ENCODE measurements at places on chromosomes 11 and 22.

DNA sequence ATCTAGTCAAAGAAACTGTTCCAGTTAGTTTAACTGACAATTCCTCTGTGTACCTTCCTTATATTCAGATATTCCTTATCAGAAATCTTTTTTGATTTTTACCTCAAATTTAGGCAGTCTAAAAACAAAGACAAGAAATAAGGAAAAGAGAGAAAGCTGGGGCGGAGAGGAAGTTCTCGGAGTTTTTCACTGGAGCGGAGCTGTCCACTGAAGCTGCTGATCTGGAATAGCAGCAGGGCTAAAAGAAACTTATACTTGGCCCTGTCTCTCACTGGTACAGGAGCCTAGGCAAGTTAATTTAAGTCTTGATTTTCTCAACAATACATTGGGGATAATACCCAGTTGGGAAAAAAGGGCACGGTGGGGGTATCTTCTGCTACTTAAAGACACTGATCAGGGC is 59.2 kb upstream of the CYP2D6 start:
- no peak overlapping the region for H3K27ac ChIP-seq
- DNase-seq: no peak
- H3K36me3 ChIP-seq: no peaks in the 10 kb centered on the region
- H3K4me1 ChIP-seq: peaks cover 7% of the 10 kb centered on the region

- H3K36me3 ChIP-seq: no peaks in the 10 kb centered on the region
- H3K4me1 ChIP-seq: no peaks in the 10 kb centered on the region
- DNase-seq: no peak
- H3K4me3 ChIP-seq: no peak overlapping the region
- H3K27ac ChIP-seq: no peak overlapping the region
- H3K27me3 ChIP-seq: no peaks in the 10 kb centered on the region
Observed at GRCh38 chr22:47634347-47634746, 871.9 kb downstream of the TBC1D22A start.

- DNase-seq: no peak
- no peaks in the 10 kb centered on the region for H3K36me3 ChIP-seq
- no peak overlapping the region for H3K27ac ChIP-seq
- no peaks in the 10 kb centered on the region for H3K4me1 ChIP-seq
- H3K4me3 ChIP-seq: no peak overlapping the region
Observed at GRCh38 chr11:70720281-70720680, 322.0 kb downstream of the CTTN start.

DNA sequence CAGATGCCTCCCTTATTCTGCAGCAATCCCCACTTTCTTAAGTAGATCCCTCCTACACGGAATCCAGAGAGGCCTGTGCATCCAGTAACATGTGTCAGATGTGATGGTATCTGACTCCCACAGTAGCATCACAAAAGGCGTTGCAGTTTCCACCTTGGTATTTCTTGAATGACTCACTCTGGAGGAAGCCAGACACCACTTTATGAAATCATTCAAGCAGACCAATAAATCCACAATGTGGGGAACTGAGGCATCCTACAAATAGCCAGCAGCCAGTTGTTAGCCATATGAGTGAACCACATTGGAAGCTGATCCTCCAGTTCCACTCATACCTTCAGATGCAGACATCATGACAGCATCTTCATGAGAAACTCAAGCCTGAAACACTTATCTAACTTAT is 798.1 kb downstream of the OPCML start:
- H3K27me3 ChIP-seq: no peaks in the 10 kb centered on the region
- DNase-seq: peak; percentile 92
- H3K36me3 ChIP-seq: no peaks in the 10 kb centered on the region
- peaks cover 15% of the 10 kb centered on the region for H3K4me1 ChIP-seq
- H3K4me3 ChIP-seq: no peak overlapping the region

- H3K4me3 ChIP-seq: no peak overlapping the region
- H3K27me3 ChIP-seq: no peaks in the 10 kb centered on the region
- DNase-seq: no peak
- H3K4me1 ChIP-seq: peaks cover 11% of the 10 kb centered on the region
Observed at GRCh38 chr11:63862923-63863322, 24.0 kb downstream of the MARK2 start.

GRCh38 chr11:8826139-8826786 is 84.7 kb upstream of the AKIP1 start:
- H3K4me1 ChIP-seq: peaks cover 20% of the 10 kb centered on the region
- no peak overlapping the region for H3K4me3 ChIP-seq
- H3K36me3 ChIP-seq: no peaks in the 10 kb centered on the region
- DNase-seq: peak; percentile 70
- H3K27ac ChIP-seq: peak overlapping the region; percentile 55

DNA sequence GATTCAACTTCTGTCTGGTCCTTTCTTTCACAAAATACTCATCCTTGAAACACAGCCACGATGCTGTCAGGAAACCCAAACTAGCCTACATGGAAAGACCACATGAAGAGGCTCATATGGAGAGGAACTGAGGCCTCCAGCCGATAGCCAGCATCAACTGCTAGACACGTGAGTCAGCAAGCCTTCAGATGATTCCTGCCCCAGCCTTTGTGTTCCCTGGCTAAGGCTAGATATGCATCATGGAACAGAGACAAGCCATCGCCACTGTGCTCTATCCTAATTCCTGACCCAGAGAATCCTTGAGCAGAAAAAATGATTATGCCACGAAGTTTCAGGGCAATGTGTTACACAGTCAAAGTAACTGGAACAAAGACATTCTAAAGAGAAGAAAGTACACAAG is 75.5 kb downstream of the ENTHD1 start:
- peaks cover 22% of the 10 kb centered on the region for H3K4me1 ChIP-seq
- H3K27me3 ChIP-seq: peaks cover 5% of the 10 kb centered on the region
- H3K36me3 ChIP-seq: no peaks in the 10 kb centered on the region
- H3K27ac ChIP-seq: no peak overlapping the region
- no peak overlapping the region for H3K4me3 ChIP-seq

- peak overlapping the region; percentile 58 for H3K4me3 ChIP-seq
- no peaks in the 10 kb centered on the region for H3K27me3 ChIP-seq
- H3K36me3 ChIP-seq: no peaks in the 10 kb centered on the region
- DNase-seq: peak; percentile 58
Observed at GRCh38 chr11:116984186-116984585, 114.0 kb downstream of the SIK3 start.

DNA sequence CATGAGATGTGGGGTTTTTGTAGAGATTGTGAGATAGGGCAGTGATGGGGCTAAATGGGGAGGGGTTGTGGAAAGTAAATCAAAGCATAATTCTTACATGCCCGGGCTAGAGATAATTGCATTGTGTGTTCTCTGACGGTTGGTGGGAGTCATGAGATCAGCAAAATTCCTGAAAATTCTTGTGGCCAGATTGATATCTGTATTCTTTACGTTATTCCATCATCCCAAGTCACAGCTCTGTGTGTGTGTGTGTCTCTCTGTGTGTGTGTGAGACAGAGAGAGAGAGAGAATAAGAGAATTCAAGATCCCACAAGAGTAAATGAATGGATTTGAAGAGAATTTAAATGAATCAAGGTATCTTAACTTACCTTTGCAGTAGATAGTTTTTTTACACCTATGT is 138.6 kb upstream of the ARHGAP20 start:
- no peaks in the 10 kb centered on the region for H3K4me1 ChIP-seq
- no peaks in the 10 kb centered on the region for H3K36me3 ChIP-seq
- no peak for DNase-seq
- H3K27me3 ChIP-seq: no peaks in the 10 kb centered on the region

GRCh38 chr22:28247667-28248363 is 328.8 kb upstream of the PITPNB start:
- peak; percentile 44 for DNase-seq
- no peaks in the 10 kb centered on the region for H3K27me3 ChIP-seq
- H3K27ac ChIP-seq: peak overlapping the region; percentile 94

DNA sequence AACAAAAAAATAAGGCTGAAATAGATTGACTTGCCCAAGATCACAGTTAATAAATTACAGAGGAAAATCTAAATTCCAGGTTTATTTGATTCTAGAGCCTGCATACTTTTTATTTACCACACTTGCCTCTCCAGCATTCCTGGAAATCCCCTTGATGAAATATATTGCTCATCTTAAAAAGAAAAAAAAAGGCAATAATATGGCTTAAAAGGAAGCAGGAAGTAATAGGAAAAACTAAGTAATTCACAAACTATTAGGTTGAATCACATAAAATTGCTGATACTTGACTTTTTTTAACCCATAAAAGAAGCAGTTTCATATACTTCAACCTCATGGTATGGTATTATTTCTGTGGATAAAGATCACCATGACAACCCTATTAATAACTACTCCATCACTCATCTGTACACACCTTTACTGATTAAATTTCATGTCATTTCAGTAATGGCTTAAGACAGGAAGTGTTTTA is 52.9 kb downstream of the COPB1 start:
- no peaks in the 10 kb centered on the region for H3K27me3 ChIP-seq
- peaks cover 76% of the 10 kb centered on the region for H3K4me1 ChIP-seq
- no peaks in the 10 kb centered on the region for H3K36me3 ChIP-seq
- H3K4me3 ChIP-seq: peak overlapping the region; percentile 54

- peak; percentile 89 for DNase-seq
- no peaks in the 10 kb centered on the region for H3K27me3 ChIP-seq
- peak overlapping the region; percentile 76 for H3K27ac ChIP-seq
- H3K4me3 ChIP-seq: peak overlapping the region; percentile 32
- H3K4me1 ChIP-seq: peaks cover 43% of the 10 kb centered on the region
Observed at GRCh38 chr11:8838248-8838647, 72.7 kb upstream of the AKIP1 start.

DNA sequence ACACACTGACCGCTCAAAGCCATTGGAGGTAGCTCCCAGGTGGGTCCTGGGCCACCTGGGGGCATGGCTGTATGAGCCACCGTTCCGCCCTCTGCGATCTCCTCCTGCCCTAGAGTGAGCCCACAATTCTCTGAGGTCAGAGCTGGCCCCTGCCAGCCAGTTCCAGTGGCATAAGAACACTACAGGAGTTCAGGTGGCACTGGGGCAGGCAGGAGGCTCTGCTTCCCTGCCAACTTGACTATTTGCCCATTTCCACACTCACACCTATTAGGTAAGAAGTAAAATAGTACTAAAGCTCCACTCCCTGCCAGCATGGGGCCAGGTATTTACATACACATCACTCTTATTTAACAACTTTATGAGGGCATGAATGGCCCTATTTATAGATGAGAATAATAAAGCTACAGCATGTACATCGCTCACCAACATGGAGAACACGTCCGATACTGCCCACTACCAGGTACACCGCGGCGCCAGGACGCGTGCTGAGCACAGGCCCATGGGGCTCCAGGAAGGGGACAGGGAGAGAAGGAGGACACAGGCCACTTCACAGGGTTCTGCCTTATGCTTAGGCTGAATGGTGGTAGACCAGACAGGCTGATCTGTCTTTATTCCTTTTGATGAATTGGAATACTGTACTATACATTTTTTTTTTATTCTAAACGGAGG is 26.2 kb downstream of the PISD start:
- DNase-seq: no peak
- H3K4me3 ChIP-seq: no peak overlapping the region
- H3K4me1 ChIP-seq: peaks cover 5% of the 10 kb centered on the region
- no peaks in the 10 kb centered on the region for H3K36me3 ChIP-seq

GRCh38 chr11:23278121-23278520 is 417.8 kb upstream of the CCDC179 start:
- H3K4me1 ChIP-seq: peaks cover 16% of the 10 kb centered on the region
- no peaks in the 10 kb centered on the region for H3K36me3 ChIP-seq
- H3K27ac ChIP-seq: 0 out of 2 replicates have a peak overlapping the region, but pooled peaks have one; percentile 1
- DNase-seq: peak; percentile 70
- H3K4me3 ChIP-seq: no peak overlapping the region

- H3K4me3 ChIP-seq: no peak overlapping the region
- H3K27ac ChIP-seq: no peak overlapping the region
- H3K27me3 ChIP-seq: no peaks in the 10 kb centered on the region
- no peak for DNase-seq
Observed at GRCh38 chr11:1565173-1565903, 6.7 kb downstream of the DUSP8 start.

GRCh38 chr11:70317581-70318305 is 47.3 kb downstream of the PPFIA1 start:
- no peak for DNase-seq
- H3K27ac ChIP-seq: no peak overlapping the region
- H3K36me3 ChIP-seq: no peaks in the 10 kb centered on the region
- H3K4me3 ChIP-seq: no peak overlapping the region
- no peaks in the 10 kb centered on the region for H3K4me1 ChIP-seq

- no peak overlapping the region for H3K27ac ChIP-seq
- H3K36me3 ChIP-seq: no peaks in the 10 kb centered on the region
- peaks cover 15% of the 10 kb centered on the region for H3K27me3 ChIP-seq
- no peak overlapping the region for H3K4me3 ChIP-seq
- no peaks in the 10 kb centered on the region for H3K4me1 ChIP-seq
Observed at GRCh38 chr11:56841210-56841810, 92.8 kb upstream of the OR9G4 start.

DNA sequence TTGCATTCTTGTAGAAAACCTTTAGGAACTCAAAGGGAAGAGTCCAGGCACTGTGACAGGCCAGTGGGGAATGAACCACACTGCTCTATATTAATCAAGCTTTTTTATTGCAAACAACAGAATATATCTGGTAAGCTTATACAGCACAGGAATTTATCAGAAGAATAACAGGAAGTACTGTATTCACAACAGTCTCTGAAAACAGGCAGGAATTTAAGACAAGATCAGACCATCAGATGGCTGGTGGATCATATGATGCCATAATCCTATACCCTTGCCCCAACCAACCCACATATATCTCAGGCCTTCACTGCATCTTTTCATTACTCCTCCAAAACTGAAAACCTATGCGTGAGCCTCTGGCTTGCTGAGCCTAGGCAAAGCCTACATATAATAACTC is 1.0 kb upstream of the HTATIP2 start:
- H3K4me1 ChIP-seq: peaks cover 15% of the 10 kb centered on the region
- DNase-seq: no peak
- no peak overlapping the region for H3K27ac ChIP-seq
- H3K36me3 ChIP-seq: no peaks in the 10 kb centered on the region
- no peaks in the 10 kb centered on the region for H3K27me3 ChIP-seq
- H3K4me3 ChIP-seq: no peak overlapping the region

DNA sequence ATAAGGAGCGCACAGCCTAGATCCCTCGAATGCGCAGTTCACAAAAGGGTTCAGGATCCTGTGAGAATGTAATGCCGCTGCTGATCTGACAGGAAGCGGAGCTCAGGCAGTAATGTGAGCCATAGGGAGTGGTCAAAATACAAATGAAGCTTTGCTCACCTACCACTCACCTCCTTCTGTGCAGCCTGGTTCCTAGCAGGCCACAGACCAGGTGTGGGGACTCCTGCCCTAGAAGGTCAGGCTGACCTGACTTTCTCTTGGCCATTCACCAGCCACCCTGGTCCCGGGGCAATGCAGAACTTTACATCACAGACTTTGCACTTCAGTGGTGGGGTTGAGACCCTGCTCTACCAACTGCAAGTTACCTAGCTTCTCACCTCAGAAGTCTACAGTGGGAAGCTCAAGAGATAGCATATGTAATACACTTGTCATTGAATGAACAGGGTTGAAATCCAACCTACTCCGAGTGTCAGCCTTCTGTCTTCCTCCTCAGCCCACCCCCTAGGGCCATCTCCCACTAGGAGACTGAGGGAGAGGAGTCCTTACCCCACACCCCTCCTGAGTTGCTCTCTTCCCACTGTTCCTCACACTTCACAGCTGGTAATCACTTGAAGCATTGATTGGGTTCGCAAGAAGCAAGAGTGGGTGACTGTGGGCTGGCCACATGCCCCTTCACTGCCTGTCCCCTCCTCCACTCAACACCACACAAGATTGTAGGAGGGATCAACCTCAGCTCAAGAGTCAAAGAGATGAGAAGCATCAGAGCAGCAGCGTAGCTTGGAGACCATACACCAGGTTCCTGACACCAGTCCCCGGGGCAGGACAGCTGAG is 2.0 kb upstream of the KCNJ1 start:
- H3K36me3 ChIP-seq: no peaks in the 10 kb centered on the region
- H3K27ac ChIP-seq: no peak overlapping the region
- no peak overlapping the region for H3K4me3 ChIP-seq

Measured in GM23248 (cell line).